ENCODE measurements at places on chromosomes 5 and 9. TPM values are rescaled to one million over a fixed set of nuclear protein-coding genes. Genes with fewer than 3 reads are reported as not detected.

DNA sequence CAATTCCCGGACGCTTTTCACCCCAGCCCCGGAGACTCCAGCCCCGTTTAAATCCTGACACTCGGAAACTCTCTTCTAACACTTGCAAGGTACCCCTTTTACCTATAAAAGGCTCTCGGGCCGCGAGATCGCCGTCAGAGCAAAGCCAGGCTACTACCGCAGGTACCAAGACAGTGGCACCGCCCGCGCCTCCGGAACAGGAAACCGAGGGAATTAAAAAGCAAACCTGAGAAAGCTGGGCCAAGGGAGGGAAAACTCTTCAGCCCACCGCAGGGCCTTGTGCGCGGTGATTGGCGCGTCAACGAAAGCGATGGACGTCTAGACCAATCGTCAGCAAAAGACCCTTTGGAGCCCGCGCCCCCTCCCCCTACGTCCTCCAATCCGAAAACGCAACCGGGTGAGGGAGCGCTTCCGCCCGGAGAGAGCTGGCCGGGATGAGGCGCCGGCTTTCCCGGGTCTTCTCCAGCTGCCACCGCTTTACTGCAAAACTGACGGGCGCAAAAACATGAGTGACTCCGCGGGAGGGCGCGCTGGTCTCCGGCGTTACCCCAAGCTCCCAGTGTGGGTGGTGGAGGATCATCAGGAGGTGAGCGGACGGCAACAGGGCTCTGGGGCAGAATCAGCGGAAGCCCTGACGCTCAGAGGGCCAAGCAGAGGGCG is at the start of the genes C5orf22 and DROSHA:
C5orf22 (plus strand) TSS at position 414 of the 660 bp plus-strand sequence; CDS start at position 506, 92 bp downstream.
DROSHA (minus strand) TSS at position 206 of the 660 bp plus-strand sequence. CDS start 3,034 bp downstream, outside the sequence.
- H3K36me3 ChIP-seq = peaks cover 78% of the 10 kb centered on the region
- no peaks in the 10 kb centered on the region for H3K27me3 ChIP-seq
- peaks cover 37% of the 10 kb centered on the region for H3K4me1 ChIP-seq
- peak within 1 kb of the TSS; percentile 90 for H3K27ac ChIP-seq
- peak within 1 kb of the TSS; percentile 94 for H3K4me3 ChIP-seq

DNA sequence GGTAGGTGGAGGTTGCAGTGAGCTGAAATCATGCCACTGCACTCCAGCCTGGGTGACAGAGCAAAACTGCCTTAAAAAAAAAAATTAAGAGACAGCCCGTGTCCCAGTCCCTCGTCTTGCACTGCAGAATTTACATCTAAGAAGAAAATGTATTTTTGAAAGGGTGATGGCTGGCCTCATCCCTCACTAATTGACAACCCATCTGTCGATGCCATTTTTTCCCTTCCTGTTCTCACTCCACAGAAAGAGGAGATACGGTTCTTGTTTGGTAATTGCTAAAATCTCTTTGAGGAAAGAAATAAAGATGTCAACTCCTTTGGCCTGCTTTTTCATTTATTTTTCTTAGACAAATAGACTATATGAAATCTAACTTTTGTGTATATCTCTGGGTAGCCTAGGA is 2.4 kb upstream of the LSM11 start:
- peaks cover 23% of the 10 kb centered on the region for H3K4me1 ChIP-seq
- DNase-seq = no peak
- no peaks in the 10 kb centered on the region for H3K27me3 ChIP-seq
- H3K4me3 ChIP-seq = no peak overlapping the region
- H3K27ac ChIP-seq = no peak overlapping the region

- no peaks in the 10 kb centered on the region for H3K27me3 ChIP-seq
- H3K27ac ChIP-seq = no peak overlapping the region
- no peak for DNase-seq
These were observed 166.6 kb upstream of the NFIB start for GRCh38 chr9:14480526-14480925.

DNA sequence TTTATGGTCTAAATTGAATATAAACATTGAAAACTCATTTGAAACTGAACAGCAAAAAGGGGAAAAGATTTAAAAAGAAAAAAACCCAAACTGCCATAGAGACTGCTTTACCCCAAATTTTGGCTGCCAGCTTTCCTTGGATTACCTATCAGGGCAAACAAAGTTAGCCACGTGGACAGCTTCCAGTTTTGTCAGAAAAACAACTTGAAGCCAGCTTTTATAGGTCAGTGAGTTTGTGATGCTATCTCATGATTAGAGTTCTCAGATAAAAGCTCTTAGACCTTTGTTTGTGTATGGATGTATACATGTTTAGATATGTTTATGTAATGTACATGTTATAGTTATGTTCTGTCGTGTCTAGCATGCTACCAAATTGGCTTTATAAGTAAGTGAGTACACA is 16.1 kb downstream of the FBP2 start:
- H3K27ac ChIP-seq = no peak overlapping the region
- DNase-seq = no peak
- peaks cover 2% of the 10 kb centered on the region for H3K4me1 ChIP-seq
- H3K36me3 ChIP-seq = no peaks in the 10 kb centered on the region
- peaks cover 13% of the 10 kb centered on the region for H3K27me3 ChIP-seq

DNA sequence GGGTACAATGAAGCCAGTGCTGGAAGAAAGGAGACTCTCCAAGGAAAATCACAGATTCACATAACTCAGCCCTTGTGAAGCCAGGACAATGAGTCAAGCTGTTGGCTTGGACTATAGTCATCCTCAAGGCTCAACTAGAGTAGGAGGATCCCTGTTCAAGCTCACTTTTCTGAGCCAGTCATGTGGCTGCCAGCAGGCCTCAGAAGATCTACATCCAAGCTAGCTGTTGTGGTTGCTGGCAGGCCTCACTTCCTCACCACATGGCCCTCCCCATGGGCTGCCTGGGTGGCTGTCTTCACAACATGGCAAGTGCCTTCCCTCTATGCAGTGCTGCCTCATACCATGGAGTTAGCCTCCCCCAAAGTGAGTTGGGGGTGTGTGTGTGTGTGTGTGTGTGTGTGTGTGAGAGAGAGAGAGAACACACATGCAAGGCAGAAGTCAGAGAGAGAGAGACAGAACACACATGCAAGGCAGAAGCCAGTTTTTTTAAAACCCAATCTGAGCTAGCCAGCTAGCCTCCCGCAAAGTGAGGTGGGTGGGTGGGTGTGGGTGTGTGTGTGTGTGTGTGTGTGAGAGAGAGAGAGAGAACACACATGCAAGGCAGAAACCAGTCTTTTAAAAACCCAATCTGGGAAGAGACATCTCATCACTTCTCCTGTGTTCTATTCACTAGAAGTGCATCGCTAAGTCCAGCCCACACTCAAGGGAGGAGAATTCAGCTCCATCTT is 17.1 kb downstream of the SCAI start:
- peak; percentile 78 for DNase-seq
- H3K4me1 ChIP-seq = peaks cover 24% of the 10 kb centered on the region
- H3K27ac ChIP-seq = peak overlapping the region; percentile 98
- peaks cover 15% of the 10 kb centered on the region for H3K36me3 ChIP-seq
- H3K27me3 ChIP-seq = no peaks in the 10 kb centered on the region
- H3K4me3 ChIP-seq = peak overlapping the region; percentile 66

DNA sequence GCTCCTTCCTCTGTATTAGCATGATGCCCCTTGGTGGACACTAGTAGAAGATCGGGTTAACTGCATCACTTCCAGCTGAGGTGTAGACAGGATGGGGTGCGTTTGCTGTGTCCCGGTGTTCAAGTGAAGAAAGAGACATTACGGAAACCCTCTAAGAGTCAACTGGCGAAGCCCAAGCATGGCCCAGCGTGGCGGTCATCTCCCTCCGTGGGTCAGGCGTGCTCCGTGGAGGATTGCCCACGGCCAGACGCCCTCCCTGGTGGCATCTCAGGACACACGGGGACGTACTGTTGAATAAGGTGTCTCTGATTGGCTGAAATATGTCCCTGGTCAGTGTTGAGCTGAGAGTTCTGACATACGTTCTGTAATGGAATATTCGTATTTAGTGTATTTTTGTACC is 119.5 kb upstream of the CACNA1B start:
- H3K27me3 ChIP-seq = no peaks in the 10 kb centered on the region
- DNase-seq = no peak
- H3K36me3 ChIP-seq = peaks cover 86% of the 10 kb centered on the region

TAF11L10 gene
- total RNA-seq = not detected

GRCh38 chr5:53537711-53538110 is 22.7 kb upstream of the NDUFS4 start:
- no peak overlapping the region for H3K27ac ChIP-seq
- peaks cover 7% of the 10 kb centered on the region for H3K27me3 ChIP-seq
- no peaks in the 10 kb centered on the region for H3K4me1 ChIP-seq
- no peak for DNase-seq
- no peak overlapping the region for H3K4me3 ChIP-seq

- H3K4me1 ChIP-seq = no peaks in the 10 kb centered on the region
- no peak overlapping the region for H3K4me3 ChIP-seq
- no peak for DNase-seq
- H3K36me3 ChIP-seq = no peaks in the 10 kb centered on the region
- H3K27me3 ChIP-seq = peaks cover 2% of the 10 kb centered on the region
- H3K27ac ChIP-seq = no peak overlapping the region
These were observed 34.9 kb upstream of the FCHO2 start for GRCh38 chr5:72920690-72921502.

GRCh38 chr5:32928761-32929160 is 217.6 kb downstream of the NPR3 start:
- no peaks in the 10 kb centered on the region for H3K4me1 ChIP-seq
- no peak for DNase-seq
- no peak overlapping the region for H3K4me3 ChIP-seq
- no peaks in the 10 kb centered on the region for H3K27me3 ChIP-seq

DNA sequence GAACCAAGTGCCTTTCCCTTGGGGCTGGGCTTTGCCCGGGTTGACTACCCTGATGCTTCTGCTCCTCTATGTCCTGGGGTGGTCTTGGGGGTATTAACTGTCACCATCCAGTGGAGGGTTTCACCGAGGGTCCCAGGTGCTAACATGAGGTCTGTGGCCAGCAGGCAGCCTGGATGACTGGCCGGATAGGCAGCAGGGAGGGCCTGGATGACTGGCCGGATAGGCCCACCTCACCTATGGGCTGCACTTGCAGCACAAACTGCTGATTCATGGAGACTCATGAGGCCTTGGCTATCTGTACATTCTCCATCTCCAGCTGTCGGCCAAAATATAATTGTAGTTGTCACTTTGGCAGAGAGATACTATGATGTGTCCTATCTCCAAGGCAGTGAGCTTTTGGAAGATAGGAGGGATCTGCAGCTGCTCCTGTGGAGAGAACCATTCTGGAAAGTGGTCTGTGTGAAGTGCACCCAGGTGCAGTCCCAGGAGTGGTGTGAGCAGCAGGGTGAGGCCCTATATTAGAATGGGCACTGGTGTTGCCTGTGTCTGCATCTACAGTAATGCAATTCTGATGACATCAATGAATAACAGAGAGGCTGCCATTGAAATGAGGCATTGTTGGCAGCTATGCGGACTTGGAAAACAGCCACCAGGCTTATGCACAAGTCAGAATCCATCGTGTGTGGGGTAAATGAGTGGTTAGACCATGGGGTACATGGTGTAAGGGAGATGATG is 26.3 kb upstream of the CDKN2AIPNL start:
- H3K27ac ChIP-seq = no peak overlapping the region
- H3K36me3 ChIP-seq = no peaks in the 10 kb centered on the region
- H3K4me1 ChIP-seq = peaks cover 11% of the 10 kb centered on the region
- DNase-seq = no peak
- H3K27me3 ChIP-seq = no peaks in the 10 kb centered on the region

- peaks cover 19% of the 10 kb centered on the region for H3K27me3 ChIP-seq
- no peak overlapping the region for H3K27ac ChIP-seq
- no peak overlapping the region for H3K4me3 ChIP-seq
- H3K36me3 ChIP-seq = no peaks in the 10 kb centered on the region
- no peaks in the 10 kb centered on the region for H3K4me1 ChIP-seq
- DNase-seq = no peak
These were observed 50.9 kb upstream of the AFAP1L1 start for GRCh38 chr5:149220750-149221149.

DNA sequence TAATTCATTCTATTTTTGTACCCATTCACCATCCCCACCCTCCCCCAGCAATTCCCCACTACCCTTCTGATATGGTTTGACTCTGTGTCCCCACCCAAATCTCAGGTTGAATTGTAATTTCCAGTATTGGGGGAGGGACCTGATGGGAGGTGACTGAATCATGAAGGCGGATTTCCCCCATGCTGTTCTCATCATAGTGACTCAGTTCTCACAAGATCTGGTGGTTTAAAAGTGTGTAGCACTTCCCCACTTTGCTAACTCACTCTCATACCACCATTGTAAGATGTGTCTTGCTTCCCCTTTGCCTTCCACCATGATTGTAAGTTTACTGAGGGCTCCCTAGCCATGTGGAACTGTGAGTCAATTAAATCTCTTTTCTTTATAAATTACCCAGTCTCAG is 25.9 kb upstream of the TESK1 start:
- H3K36me3 ChIP-seq = peaks cover 22% of the 10 kb centered on the region
- H3K27ac ChIP-seq = peak overlapping the region; percentile 28
- H3K4me1 ChIP-seq = peaks cover 8% of the 10 kb centered on the region
- H3K27me3 ChIP-seq = no peaks in the 10 kb centered on the region
- DNase-seq = no peak
- no peak overlapping the region for H3K4me3 ChIP-seq

DNA sequence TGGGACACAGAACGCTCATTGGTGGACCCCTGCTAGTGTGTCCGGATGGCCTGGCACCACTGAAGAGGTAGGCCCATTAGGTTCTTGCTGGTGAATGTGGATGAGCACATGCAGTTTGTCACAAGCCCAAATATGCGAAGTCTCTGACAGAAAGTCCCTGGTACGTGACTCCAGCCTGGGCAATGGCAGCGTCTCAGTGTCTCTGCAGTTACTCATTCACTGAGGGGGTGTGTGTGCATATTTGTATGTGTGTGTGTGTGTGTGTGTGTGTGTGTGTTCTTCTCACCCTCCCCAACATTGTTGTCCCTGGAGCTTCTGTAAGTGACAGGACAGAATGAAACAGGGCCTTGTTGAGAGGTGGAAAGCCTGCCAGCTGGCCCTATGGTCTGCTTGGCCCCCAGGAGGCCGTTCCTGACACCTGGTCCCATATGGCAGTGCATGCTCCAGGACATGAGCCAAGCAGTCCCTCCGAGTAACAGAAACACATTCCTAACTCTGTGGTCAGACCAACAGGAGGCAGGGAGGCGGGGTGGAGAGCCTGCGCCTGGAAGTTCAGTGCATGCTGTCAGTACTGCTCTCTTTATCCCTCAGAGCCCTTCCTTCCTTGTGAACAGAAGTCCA is 169.9 kb downstream of the SLC28A3 start:
- DNase-seq = no peak
- H3K36me3 ChIP-seq = no peaks in the 10 kb centered on the region
- peaks cover 8% of the 10 kb centered on the region for H3K27me3 ChIP-seq

GTF2H2C gene
- 49.5 TPM for total RNA-seq

GRCh38 chr9:113851359-113851758 is 24.8 kb upstream of the ZNF618 start:
- H3K27ac ChIP-seq = no peak overlapping the region
- H3K4me3 ChIP-seq = no peak overlapping the region
- no peaks in the 10 kb centered on the region for H3K36me3 ChIP-seq
- peaks cover 2% of the 10 kb centered on the region for H3K4me1 ChIP-seq

DNA sequence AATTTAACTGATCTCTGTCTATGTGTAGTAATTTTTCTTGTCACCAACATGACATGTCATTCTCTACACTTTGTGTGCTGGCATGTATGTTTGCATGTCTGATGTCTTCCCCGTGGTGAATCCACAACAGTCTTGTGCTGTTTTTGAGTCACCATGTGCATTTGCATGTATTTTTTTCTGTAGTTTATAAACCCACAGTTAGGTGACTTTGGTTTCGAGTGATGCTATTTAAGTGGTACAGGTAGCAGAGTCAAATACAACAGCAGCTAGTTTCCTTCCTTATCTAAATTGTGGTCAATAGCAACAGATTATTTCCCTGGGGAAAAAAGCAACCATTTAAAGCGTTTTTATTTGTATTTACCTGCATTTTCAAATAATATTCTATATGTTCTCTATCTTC is 89.9 kb upstream of the FSD1L start:
- H3K36me3 ChIP-seq = no peaks in the 10 kb centered on the region
- no peak for DNase-seq
- peaks cover 36% of the 10 kb centered on the region for H3K27me3 ChIP-seq
- H3K27ac ChIP-seq = no peak overlapping the region
- peaks cover 25% of the 10 kb centered on the region for H3K4me1 ChIP-seq

- no peak overlapping the region for H3K27ac ChIP-seq
- H3K4me3 ChIP-seq = no peak overlapping the region
- H3K27me3 ChIP-seq = no peaks in the 10 kb centered on the region
- no peaks in the 10 kb centered on the region for H3K4me1 ChIP-seq
These were observed 608.4 kb downstream of the TLE1 start for GRCh38 chr9:81080900-81081299.

All from activated T-helper 2 cell treated with anti-CD3 and anti-CD28 coated beads, Interferon-gamma antibody, Interleukin-2, Interleukin-4, amounts not matched to agents 10 μg/mL and 5 μg/mL and 100 μg/mL, durations not matched to agents 14 hours and 24 hours and 36 hours (primary cell).